ENCODE measurements at places on chromosomes 4 and X.
A peak's percentile ranks its signal among the peaks of the same experiment; 100 is the strongest.

DNA sequence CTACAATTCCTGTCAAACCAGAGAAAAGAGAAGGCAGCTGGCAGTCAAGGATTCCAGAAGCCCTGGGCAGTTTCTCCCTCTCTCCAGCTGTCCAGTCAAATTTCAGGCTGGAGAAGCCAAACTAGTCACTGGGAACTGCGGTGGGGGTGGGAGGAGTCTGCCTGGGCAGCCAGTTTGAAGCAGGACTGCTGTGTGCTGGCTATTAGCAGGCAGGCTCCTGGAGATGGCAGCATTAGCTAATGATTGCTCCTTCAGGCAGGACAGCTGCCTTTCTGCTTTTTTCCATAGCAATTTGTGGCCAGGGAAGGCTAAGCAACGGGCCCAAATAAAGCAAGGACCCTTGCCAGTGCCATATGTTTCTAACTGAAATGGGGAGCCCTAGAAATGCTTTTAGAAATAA, 44.7 kb upstream of the FGF13 start:
- no peak for DNase-seq

GRCh38 chr4:89860971-89861370, 24.0 kb upstream of the SNCA start:
- DNase-seq: no peak

GRCh38 chrX:108696690-108697089, 39.7 kb downstream of the IRS4 start:
- DNase-seq: no peak

- DNase-seq: no peak
Observed at GRCh38 chr4:150010525-150011126, 67.6 kb upstream of the DCLK2 start.

DNA sequence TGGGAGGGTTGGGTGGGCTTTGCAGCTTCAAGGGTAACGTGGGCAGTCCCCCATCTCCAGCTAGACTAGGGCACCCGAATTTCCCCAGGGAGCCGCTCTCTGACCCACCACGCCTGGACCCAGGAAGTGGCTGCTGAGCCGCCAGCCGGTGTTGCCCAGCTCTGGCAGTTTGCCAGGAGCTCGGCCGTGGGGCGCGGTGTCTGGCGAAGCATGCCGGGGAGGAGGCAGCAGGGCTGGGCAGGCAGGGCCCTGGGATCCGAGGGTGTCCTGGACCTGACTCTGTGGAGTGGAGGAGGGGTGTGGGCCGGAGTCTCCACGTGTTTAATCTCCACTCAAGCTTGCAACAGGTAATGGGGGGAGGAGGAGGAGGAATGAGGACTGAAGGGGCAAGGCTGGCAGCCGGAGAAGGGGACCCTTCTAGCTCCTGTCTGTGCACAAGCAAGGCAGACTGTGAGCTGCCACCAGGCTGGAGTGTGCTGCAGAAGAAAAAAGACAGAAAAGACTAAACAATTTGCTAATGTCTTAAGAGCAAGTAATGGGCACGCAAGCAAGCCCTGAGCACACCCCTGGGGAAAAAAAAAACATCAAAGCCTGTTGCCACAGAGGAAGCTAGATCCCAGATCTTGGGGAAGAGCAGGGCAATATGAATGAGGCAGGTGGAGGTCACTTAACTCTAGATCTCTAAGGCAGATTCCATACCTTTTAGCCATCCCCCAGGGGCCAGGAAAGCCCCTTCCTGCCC, 2.4 kb downstream of the LONRF3 start:
- DNase-seq: peak; percentile 14

DNA sequence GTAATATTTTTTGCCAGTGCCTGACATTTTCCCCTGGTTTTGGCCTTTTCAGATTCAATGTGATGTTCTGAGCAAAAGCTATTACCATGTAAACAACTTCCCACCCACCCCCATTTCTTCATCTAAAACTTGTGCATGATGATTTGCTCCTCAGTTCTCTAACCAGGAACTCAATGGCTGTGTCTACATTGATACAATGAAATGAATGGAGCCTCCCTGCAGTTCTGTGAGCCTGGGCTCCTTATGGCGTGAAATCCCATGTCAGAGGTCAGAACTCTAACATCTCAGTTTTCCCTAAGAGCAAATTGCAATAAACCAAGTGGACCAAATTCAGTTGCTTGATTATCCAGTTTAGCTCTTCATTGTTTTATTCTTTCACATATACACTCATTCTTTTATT, 534.8 kb upstream of the LCORL start:
- DNase-seq: no peak

GRCh38 chr4:11440481-11441193, 11.9 kb upstream of the HS3ST1 start:
- no peak for DNase-seq

DNA sequence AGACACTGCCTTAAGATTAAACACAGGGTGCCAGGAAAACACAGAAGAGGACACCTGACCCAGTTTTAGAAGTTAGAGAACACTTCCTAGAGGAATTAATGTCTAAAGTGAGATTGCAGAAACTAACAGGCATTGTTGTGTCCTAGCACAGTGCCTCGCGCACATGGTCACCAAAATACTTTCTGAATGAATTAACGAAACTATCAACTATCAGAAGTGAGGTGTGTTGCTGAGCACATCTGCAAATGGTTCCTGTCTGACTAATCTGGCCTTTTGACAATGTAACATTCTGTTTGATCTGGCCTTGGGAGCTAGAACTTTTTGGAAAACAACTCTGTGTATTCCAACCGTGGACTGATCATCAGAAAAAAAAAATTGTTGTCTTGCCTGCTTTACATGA, 556.8 kb upstream of the LCORL start:
- no peak for DNase-seq

- DNase-seq: no peak
Observed at GRCh38 chr4:185711726-185712125, 100.3 kb downstream of the SORBS2 start.

DNA sequence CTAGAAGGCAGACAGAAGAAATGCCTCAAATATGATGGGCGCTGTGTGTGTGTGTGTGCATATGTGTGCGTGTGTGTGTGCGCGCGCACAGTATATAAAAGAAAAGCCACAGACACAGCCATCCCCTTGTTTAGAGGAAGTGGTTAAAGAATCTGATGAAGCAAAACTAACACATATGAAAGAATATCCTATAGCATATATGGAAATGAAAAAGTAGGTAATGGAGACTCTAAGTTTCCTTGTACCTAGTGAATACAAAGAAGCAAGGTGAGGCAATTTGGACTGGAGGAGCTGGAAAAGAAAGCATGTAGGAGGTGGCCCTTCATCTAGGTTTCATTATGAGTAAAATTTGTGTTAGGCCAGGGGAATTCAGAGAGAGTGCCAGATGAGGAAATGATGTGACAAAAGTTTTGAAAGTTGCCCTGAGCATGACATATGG, 58.6 kb upstream of the MCF2 start:
- no peak for DNase-seq

DNA sequence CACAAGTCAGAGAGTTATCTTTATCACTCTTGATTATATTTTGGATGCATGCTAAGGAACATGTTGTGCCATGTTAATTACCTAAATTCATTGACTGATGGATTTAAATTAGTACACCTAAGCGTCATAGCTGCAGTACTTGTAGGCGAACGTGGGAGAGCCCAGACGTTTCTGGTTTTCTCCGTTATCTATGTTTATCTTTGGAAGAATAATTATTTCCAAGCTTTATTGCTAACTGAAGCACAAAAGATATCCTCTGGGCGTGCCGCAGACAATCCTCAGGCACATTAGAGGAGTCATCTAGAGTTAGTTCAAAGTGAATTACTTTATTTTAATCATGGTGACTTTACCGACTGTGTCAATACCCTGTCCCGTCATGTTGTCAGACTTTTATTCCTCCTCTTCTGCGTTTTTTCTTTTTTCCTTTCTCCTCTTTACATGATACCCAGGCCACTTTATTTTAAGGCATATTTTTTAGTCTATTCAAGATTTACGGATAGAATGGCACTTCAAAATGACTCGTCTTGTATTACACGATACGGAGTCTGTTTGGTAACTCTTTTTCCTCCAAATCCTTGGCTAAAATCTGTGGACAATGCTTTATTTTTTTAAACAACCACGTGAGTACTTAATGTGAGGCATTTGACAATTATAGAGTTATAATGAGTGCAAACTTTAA, 632.0 kb upstream of the TENM3 start:
- DNase-seq: no peak

- DNase-seq: no peak
Observed at GRCh38 chr4:74368596-74368995, 3.7 kb downstream of the EREG start.

DNA sequence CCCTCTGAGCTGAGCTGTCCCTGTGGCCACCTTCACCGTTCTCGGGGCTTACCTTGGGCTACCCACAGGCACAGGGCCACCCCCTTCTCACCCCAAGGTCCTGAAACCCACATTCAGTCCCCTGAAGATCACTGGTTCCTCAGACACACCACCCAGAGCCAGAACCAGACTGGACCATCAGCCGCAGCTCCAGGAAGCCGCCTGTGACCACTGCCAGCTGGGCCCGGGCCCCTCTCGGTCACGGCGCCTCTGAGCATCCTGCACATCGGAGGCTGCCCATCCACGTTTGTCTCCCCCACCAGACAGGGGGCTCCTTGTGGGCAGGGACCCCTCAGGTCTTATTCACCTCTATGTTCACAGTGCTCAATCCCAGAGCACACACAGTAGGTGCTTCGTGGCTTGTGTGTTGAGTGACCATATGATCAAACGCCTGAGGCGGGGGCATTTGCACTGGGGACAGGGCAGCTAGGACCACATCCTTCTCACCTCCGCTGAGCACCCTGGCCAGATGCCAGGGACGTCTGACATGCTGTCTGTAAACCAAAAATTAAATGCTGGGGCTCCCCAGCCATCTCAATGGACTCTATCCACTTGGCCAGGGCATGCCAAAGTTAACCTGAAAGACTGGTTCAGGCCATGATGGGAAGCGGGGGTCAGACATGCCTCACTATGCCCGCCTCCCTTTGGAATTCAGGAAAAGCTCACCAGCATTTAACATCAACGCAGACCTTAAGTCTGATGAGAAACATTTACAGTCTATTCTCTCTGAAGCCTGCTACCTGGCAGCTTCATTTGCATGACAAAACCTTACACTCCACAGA, 109.4 kb upstream of the AFAP1 start:
- no peak for DNase-seq

GRCh38 chr4:92814677-92815076, 510.9 kb downstream of the GRID2 start:
- DNase-seq: no peak

DNA sequence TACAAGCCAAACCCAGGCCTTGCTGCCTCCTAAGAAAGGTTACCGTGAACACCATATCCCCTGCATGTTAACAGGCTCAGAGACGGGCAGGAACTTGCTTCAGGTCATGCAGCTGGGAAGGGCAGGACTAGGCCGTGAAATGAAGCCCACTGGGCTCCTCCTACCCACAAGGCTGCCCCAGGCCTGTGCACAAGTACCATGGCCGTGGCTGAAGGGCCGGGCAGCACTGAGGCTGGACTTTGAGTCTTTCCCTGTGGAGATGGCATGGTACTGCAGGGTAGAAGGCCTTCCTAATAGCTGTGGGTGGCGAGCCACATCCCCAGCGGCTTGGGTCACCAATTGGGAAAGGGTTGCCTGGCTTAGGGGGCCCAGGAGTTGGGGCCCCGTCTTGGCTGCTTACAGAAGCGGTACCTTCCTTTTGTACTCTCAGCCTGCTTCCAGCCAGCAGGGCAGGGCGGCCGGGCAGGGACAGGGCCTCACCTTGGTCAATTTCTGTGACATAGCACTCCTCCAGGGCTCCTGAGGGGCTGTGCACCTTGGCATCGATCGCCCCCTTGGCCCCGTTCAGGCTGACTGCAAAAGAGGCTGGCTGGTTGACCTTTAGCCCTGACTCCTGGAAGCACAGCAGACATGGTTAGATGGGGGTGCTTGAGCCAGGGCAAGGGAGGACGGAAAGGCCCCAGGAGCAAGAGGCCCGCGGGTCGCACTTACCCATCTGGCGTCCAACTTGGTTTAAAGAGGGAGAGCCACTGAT, 23.8 kb downstream of the FLNA start:
- no peak for DNase-seq

DNA sequence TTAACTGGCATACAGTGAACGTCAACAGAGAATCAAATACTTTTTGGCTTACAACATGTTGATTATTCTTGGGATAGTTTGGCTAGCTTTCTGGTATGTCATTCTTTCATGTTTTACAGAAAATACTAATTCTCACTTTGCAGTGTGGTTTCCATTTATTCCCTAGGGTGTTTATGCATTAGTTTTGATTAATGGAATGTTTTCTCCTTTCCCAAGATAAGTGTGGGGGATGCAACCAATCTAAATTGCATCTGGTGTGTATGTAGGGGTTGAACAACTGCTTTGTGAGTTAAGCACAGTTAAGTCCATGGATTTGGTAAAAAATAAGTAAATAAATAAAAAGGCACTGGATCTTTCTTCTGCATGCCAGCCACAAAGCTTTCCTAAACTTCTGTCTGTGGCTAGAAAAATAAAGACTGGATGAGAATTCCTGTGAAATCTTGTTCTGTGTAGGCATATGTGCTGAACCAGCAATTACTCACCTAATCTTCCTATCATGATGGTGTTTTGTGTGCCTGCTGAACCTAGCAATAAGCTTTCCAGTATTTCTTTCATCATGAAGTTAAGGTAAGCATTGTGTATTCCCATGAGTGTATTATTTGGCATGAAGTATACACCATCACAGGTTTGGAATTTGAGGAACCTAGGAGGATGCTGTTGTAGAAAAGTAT, 50.6 kb upstream of the TENM3 start:
- DNase-seq: no peak

GRCh38 chr4:71855944-71856343, 72.1 kb upstream of the GC start:
- DNase-seq: no peak

DNA sequence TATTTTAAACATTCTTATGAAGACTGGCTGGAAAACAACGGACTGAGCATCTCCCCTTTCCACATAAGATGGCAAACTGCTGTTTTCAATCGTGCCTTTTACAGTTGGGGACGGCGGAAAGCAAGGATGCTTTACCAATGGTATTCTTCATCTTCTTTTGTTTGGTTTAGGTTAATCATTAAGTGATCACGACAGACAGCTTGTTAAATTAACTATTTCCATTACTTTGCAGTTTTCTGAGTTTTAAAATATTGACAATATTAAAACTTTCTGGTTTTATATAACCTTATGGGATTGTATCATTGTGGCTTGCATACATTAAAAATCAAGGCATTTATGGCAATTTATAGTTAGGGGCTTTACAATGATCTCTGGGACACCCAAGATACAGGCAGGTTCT, 3.8 kb downstream of the MBTPS2 start:
- DNase-seq: no peak

- no peak for DNase-seq
Observed at GRCh38 chr4:113452868-113453620, 308.5 kb downstream of the CAMK2D start.

DNA sequence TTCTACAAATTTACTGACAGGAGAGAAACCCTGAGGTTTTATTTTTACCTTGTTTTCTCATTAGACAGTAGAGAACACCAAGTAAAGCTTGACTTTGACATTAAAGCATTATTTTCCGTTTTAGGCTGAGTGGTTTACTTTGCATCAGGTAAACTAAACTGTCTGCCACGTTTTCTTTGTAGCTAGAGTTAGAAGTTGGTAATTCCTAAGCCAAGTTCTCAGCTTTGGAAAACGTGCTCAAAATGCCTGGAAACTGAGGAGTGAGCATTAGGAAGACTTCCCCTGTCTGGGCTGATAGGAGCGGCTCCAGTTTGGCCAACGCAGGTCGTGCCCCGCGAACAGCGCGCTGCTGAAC, 819 bp downstream of the PDLIM3 start:
- no peak for DNase-seq
